ENCODE measurements at places on chromosomes 5 and 9. TPM values are rescaled to one million over a fixed set of nuclear protein-coding genes. Genes with fewer than 3 reads are reported as not detected.

The CNTNAP3B gene
- total RNA-seq: 0.97 TPM

The ZDHHC11B gene
- not detected for total RNA-seq

The PCDHA9 gene
- under 0.01 TPM for total RNA-seq

The MEIKIN gene
- not detected for total RNA-seq

The PRR16 gene
- total RNA-seq: 11.6 TPM

The RORB gene
- total RNA-seq: 5.6 TPM

The MARCOL gene
- not detected for total RNA-seq

The CA9 gene
- under 0.01 TPM for total RNA-seq

The MEGF10 gene
- total RNA-seq: 0.97 TPM

The LCN12 gene
- not detected for total RNA-seq

The CFAP90 gene
- total RNA-seq: not detected

The ZNF883 gene
- 2.2 TPM for total RNA-seq

The OBP2B gene
- total RNA-seq: not detected

The SOX30 gene
- not detected for total RNA-seq

The SHISAL2B gene
- not detected for total RNA-seq
